T-helper 1 cell treated with Interleukin-12 subunit alpha and Interleukin-12 subunit beta and Interleukin-4 antibody, amounts not matched to agents 30 ng/mL and 1 ng/mL, for 36 hours (primary cell): ENCODE measurements at places on chromosomes 1 and 21. TPM values are rescaled to one million over a fixed set of nuclear protein-coding genes. Genes with fewer than 3 reads are reported as not detected.

Gene DYNLT4
- total RNA-seq: 0.46 and 0.49 TPM in 2 replicates

Gene SLC6A17
- total RNA-seq: not detected in 2 replicates

Gene PGBD5
- total RNA-seq: 0.12 TPM in 1 of 2 replicates, not detected in the other

Gene ARHGEF2
- total RNA-seq: 181 and 188 TPM in 2 replicates

Gene RGS8
- 0.17 TPM in 1 of 2 replicates, not detected in the other for total RNA-seq

Gene EDARADD
- 9.1 and 10.4 TPM in 2 replicates for total RNA-seq

Gene CFAP298
- total RNA-seq: 34.2 and 40.1 TPM in 2 replicates

Gene CTH
- total RNA-seq: 6.3 and 6.8 TPM in 2 replicates

Gene OR10Z1
- not detected in 2 replicates for total RNA-seq

Gene PAQR6
- 5.7 and 8.3 TPM in 2 replicates for total RNA-seq

Gene FMO2
- not detected in 2 replicates for total RNA-seq

Gene RIMS3
- total RNA-seq: 3.7 and 4.2 TPM in 2 replicates

Gene SYPL2
- total RNA-seq: not detected in 2 replicates

Gene SRRM1
- 175 and 178 TPM in 2 replicates for total RNA-seq

Gene TNFRSF25
- 162 and 172 TPM in 2 replicates for total RNA-seq

Gene LRRC38
- not detected in 2 replicates for total RNA-seq

Gene PLEKHN1
- 2.2 and 2.4 TPM in 2 replicates for total RNA-seq

Gene SPRR2F
- not detected in 2 replicates for total RNA-seq

Gene NPPB
- not detected in 2 replicates for total RNA-seq

Gene CHRNB2
- total RNA-seq: not detected in 2 replicates

Gene SH3BGRL3
- total RNA-seq: 739 and 749 TPM in 2 replicates

Gene SLC35D1
- 20.9 and 21.0 TPM in 2 replicates for total RNA-seq

Gene OR2L2
- 0.07 and 0.10 TPM in 2 replicates for total RNA-seq

Gene RUNX1
- total RNA-seq: 58.5 and 58.6 TPM in 2 replicates

Gene CYB561D1
- total RNA-seq: 22.5 and 24.1 TPM in 2 replicates

Gene TCHH
- total RNA-seq: 0.07 TPM in 1 of 2 replicates, not detected in the other

Gene GNG5
- total RNA-seq: 81.6 and 82.7 TPM in 2 replicates

Gene B4GALT2
- 14.9 and 16.1 TPM in 2 replicates for total RNA-seq

Gene CELA3B
- total RNA-seq: not detected in 2 replicates
